ENCODE measurements at places on chromosomes 16 and 17. TPM values are rescaled to one million over a fixed set of nuclear protein-coding genes. Genes with fewer than 3 reads are reported as not detected.

APOBR gene
- 0.26 TPM for polyA plus RNA-seq

HOXB9 gene
- 2.5 TPM for polyA plus RNA-seq

EVPL gene
- polyA plus RNA-seq = 4.6 TPM

SLC25A19 gene
- polyA plus RNA-seq = 8.4 TPM

SULT1A4 gene
- polyA plus RNA-seq = 26.1 TPM

ITGAX gene
- polyA plus RNA-seq = 0.50 TPM

KCNJ16 gene
- 2.7 TPM for polyA plus RNA-seq

CYB5D1 gene
- 15.1 TPM for polyA plus RNA-seq

IL34 gene
- 0.48 TPM for polyA plus RNA-seq

DNAH17 gene
- polyA plus RNA-seq = 4.4 TPM

ABI3 gene
- polyA plus RNA-seq = 0.43 TPM

GRCh38 chr17:72804949-72805707 lies 287.4 kb downstream of the SLC39A11 start:
- no peak for DNase-seq

- no peak for DNase-seq
Measured at GRCh38 chr16:86321491-86321890, 188.8 kb upstream of the FOXF1 start.

DNA sequence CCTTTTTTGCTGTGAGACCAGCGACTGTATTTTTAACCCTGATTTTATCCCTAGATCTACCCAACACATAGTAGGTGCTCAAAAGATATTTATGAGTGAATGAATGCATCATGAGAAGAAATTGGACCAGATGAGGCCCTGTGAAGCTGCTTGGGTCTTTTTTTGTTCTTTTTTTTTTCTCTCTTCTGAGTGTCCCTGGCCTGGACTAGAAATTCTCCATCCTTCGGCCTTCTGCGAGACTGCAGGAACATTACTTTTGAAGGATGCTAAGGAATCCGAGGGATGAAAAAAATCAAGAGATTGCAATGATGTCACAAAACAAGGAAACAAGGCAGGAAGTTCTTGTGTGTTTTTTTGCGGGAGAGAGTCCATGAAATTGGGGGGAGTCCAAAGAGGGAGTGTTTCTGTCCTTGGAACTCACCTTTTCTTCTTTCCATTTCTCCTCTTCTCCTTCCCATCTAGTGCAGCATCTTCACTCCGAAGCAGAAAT lies 560 bp upstream of the RUSF1 start:
- no peak for DNase-seq

GRCh38 chr17:68102318-68102758 lies 66.8 kb downstream of the KPNA2 start:
- DNase-seq = peak; percentile 23

DNA sequence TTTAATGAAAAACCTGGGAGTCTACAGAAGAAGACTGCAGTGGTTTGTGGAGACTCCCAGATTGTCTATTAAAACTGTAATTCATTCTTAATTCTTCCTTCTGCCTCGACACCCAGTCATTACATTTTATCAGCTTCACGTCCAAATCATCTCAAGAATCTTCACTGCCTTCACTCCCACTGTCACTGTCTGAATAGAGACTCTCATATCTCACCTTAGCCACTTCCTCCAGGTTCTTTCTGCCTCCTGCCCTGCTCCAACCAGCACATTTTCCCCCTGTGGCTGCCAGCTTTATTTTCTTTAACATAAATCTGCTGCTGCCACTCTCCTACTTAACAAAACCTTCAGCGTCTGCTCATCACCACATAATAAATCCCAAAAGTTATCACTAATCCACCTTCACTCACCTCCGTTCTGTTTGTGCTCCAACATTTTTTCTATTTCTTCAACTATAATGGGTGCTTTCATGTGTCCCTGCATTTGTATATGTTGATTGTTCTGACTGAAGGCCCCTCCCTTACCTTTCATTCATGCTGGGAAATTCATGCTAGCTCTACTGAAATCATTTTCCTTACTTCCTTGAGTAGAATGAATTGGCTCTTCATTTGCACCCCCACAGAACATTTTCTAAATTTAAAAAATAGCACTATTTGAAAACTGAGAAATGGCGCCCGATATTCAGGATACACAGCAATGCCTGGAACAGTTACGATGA lies 38.9 kb downstream of the KCNJ2 start:
- no peak for DNase-seq

DNA sequence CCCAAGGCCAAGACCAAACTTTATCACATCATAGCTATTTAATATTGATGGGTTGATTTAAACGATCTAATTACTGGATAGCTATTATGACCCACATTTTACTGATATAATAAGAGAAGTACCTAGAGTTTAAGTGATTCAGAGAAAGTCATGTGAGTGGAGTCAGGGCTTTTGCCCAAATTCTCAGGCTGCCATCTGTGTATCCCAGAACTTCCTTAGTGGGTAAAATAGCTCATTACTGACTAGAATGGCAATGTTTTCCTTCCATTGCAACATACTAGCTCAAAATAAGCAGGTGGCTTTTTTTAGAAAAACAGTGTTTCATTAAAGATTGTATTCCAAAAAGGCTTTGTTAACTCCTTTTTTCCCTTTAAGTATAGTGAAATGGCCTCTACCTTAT lies 113.9 kb upstream of the MAF start:
- DNase-seq = no peak

DNA sequence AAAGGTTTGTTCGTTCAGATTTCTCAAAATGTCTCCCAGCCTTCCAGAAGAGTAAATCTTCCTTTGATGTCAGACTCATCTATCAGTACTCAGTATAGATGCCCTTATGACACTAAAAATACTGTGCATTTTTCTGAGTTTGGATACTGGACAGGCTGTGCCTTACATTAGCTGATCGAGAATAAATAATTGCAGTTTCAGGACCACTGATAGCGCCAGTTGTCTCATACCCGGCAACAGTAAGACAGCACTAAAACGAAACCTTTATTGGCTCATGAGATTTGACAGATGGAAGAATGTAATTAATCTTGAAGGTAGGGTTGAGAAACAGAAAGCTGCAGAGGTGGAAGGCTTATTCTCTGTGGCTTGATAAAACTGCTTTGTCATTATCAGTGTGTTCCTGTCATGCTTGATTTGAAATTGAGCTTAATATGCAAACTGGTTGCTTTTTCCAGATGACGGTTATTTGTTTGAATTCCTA lies 1.2 kb downstream of the ATP6V0A1 start:
- peak; percentile 33 for DNase-seq

DNA sequence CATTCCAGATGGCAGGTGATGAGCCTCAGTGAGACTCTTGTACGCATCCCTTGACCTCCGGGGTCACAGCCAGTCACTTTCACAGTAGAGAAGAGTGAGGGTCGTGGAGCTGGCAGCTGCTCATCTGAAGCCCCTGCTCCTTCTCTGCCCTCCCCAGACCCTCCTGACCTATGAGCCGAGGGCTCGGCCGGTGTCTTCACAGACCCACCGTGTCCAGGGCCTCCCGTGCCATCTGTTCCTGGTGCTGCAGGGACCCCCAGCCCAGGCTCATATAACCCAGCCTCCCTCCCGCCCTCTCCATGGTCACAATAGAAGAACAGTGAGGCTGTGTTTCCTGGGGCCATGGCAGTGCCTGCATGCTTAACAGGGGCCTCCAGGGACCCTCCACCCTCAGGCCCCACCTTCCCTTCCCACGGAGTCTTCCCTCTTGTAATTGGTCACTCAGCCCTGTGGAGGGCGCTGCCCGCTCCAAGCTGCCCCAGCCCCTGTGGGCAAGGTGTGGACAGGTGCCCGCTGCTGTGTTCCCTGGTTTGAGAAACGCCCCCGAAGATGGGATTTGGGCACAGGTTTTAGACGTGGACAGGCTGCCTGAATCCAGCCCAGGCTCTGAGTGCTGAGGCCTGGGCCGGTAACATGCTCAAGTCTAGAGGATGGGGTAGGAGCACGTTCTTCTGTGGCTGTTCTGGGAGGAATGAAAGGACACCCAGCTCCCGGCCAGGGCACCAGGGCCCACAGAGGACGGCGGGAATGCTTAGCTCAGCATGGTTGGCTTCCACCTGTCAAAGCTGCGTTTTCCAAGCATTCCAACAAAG lies 38.7 kb downstream of the ACSF3 start:
- DNase-seq = no peak

- peak; percentile 74 for DNase-seq
Measured at GRCh38 chr17:13297183-13297582, 279.4 kb upstream of the ELAC2 start.

DNA sequence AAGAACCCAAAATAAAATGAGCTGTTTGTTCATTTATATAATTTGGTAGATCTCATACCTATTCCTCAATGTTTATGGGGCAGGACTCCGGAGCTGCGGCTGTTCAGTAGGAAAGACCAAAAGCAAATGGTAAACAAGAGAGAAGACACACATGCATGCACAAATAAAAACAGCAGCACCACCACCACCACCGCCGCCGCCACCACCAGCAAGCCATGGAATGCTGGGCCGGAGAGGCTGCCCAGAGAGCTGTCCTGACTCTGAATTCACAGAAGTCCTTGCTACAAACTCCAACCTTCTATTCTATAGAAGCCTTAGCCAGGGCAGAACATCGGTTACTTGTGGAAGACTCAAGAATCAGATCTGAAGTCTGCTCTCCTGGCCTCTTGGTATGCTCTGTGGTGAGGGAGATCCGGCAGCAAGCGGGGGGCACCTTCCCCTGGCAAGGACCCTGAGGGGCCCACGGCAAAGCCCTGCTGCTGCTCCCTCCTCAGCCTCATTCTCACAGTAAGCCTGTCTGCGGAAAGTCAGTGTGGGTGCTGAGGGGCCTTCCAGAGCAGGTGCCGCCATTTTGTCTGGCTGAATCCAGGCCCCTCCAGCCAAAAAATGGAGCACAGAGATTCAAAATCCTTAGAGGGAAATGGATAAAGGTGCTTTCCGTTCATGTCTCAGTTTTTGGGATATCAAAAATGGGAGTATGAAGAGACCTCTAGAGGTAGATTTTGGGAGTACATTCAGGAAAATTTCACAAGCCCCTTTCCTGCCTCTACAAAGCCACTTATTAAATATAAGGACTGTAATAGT lies 6.4 kb upstream of the FOXJ1 start:
- no peak for DNase-seq

GRCh38 chr16:21614896-21615295 lies 15.5 kb downstream of the METTL9 start:
- no peak for DNase-seq

DNA sequence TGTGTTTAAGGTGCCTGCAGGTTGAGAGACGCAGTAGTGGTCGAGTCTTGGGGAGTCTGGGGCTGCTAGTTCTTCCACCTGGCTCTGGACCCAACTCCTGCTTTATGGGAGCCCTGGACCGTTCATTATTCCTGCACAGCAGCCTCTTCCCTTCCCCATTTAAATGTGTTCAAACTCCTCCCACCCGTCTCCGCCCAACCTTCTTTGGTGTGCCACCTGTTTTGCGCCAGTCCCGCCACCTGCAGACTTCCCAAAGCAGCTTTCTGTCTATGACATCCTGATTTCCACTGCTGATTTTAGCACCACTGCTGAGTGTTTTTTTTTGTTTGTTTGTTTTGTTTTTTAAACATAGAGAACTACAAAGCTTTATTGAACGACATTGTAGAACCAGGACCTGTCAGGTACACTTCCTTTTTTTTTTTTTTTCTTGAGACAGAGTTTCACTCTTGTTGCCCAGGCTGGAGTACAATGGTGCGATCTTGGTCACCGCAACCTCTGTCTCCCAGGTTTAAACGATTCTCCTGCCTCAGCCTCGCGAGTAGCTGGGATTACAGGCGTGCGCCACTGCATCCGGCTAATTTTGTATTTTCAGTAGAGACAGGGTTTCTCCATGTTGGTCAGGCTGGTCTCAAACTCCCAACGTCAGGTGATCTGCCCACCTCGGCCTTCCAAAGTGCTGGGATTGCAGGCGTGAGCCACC lies 12.8 kb downstream of the ADORA2B start:
- DNase-seq = no peak

GRCh38 chr16:3113765-3114479 lies 1.5 kb downstream of the ZNF205 start:
- DNase-seq = no peak

GRCh38 chr16:87543436-87544191 lies 50.8 kb upstream of the ZCCHC14 start:
- DNase-seq = no peak

- DNase-seq = no peak
Measured at GRCh38 chr16:79154086-79154485, 446.5 kb downstream of the MAF start.

DNA sequence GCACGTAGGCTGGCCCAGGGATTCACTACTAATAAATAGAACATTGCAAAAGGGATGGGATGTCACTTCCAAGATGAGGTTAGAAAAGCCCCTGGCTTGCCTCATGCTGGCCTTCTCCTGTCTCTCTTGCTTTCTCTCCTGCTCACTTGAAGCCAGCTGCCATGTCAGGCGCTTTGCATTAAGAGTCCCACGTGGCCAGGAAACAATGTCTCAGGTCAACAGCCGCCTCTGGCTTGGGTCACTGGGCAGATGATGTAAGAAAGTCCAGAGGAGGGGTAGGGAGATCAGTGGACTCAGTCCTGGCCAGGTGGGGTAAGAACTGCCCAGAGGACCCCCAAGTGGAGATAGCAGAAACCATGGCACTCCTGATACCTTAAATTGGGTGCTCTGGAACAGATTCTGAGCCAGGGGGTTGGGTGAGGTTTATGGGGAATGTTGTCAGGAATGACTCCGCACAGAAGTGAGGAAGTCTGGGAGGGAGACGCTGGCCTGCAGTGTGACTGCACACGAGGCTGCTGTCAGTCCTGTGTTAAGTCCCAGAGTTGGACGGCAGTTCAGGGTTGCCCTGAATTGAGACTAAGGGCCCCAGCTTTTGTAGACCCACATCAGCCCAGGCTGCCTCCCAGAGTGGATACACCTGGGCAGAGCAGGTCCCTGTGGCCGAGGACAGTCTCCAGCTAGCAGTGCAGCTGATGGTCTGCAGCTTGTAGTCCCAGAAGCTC lies 17.7 kb downstream of the C16orf82 start:
- DNase-seq = no peak

- peak; percentile 8 for DNase-seq
Measured at GRCh38 chr17:47618410-47618809, 31.3 kb upstream of the KPNB1 start.

DNA sequence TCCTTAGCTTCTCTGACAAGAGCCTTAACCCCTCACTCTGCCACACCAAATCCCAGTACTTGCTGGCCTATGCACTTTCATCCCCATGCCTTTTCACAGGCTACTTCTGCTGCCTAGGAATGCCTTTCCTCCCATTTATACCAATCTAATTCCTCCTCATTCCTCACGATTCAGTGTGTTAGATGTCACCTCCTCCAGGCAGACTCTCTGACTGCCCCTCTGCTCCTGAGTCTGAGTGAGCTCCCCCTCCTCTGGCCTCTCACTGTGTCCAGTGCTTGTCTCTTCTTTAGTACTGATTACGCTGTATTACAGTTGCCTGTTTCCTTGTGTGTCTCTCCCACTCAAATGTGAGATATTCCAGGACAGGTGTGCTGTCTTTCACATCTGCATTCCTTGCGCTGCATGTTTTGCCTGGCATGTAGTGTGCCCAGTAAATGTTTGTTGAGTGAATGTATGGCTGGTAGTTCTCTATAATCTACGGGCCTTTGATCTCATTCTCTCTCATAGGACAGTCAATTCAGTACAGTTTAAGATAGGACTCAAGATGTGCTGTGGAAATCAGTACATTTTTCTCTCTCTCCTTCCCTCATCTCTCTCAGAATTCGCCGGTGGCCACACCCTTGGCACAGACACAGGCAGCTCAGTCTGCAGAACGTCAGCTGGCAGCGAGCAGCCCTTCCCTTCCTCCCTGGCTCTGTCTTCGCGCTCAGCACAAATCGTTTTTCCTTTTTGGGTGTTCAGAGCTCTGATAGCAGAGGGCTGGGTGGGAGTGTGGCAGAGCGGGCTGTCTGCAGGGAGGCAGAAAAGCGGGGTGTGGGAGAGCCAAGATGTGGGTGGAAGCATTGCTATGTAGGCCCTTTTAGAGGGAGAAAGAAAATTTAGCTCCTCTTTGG lies 18.5 kb downstream of the ARL4D start:
- DNase-seq = peak; percentile 44

- DNase-seq = no peak
Measured at GRCh38 chr17:43640491-43641252, 21.1 kb downstream of the MEOX1 start.
